ENCODE measurements at places on chromosomes 7 and 10.

DNA sequence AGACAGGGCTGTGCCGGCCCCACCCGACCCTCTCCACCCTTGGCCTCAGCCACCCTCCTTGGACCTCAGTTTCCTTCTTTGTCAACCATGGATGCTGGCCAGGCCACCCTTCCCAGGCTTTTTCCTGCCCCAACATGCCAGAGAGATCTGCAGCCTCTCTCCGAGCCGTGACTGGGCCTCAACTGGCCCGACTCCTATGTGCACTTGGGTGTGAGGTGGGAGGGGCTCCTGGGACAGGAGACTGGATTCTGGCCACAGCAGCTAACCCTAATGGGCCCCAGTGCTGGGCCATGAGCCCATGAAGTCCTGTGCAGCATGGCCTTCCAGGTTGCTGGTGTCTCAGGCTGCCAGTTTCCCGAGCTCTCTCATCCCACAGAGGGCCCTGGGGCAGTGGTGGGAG lies 47.7 kb upstream of the PCBD1 start:
- no peak for DNase-seq

DNA sequence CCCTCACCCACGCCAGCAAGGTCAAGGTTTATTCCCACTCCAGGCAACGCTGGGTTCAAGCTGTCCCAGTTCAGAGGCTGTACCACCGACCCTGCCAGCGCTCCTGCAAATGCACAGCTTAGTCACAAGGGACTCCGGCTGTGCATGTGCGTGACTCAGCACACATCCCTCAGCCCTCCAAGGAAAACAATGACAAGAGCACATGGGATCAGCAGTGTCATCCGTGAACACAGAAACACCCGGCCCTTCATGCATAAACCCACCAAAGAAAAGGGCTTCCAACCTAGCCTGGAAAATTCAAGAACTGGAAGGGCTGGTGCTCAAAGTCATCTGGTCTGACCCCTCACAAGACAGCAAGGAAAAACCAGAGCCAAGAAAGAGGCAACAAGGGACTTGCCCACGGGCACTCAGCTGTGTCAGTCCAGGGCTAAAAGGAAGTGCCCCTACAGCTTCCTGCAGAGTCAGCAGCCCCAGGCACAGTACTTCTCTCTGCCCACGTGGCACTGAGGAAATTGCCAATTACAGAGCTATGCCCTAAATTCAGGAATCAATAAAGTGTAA lies 106.1 kb downstream of the KCNMA1 start:
- no peak for DNase-seq

DNA sequence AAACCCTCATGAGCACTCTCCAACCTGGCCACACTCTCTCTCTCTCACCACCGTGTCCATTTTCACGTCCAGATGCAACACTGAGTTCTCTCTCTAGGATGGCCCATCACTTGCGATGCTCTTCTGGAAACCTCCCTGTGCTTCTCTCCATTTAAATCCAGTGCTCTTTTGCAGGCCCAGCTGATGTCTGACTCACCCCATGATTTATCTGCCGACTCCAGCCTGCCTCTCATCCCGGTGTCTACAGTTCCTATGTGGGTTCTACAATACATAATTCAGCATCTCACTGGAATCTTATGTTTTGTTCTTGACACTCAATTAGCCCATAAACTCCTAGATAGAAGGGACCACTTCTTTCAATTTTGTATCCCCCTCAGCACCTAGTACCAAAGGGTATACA lies 5.0 kb downstream of the TPK1 start:
- DNase-seq, result no peak

GRCh38 chr7:23524473-23524872 lies 7.3 kb downstream of the TRA2A start:
- DNase-seq, result no peak

- DNase-seq, result no peak
These were observed 188.7 kb upstream of the TCERG1L start for GRCh38 chr10:131500181-131500580.

GRCh38 chr7:30648744-30649540 lies 33.3 kb downstream of the CRHR2 start:
- no peak for DNase-seq

DNA sequence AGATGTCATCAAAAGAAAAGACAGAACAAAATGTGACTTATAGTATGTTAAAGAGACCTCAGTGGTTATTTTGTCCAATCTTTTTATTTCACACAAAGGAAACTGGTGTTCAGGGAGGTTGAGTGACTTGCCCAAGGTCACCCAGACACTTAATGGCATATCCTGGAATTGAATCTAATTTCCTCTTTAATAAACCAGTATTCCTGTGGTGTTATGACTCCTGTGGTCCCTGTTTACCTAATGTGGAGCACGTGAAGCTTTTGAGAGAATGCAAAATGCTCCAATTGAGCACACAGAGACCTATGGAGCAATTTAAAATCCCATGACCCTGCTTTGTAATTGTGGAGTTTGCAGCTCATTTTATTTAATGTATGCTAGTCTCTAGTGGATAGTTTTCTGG lies 251.9 kb downstream of the REEP3 start:
- no peak for DNase-seq

- no peak for DNase-seq
These were observed 23.0 kb downstream of the TCF7L2 start for GRCh38 chr10:112973046-112973445.

- DNase-seq, result no peak
These were observed 3.5 kb upstream of the MYPN start for GRCh38 chr10:68105820-68106219.

DNA sequence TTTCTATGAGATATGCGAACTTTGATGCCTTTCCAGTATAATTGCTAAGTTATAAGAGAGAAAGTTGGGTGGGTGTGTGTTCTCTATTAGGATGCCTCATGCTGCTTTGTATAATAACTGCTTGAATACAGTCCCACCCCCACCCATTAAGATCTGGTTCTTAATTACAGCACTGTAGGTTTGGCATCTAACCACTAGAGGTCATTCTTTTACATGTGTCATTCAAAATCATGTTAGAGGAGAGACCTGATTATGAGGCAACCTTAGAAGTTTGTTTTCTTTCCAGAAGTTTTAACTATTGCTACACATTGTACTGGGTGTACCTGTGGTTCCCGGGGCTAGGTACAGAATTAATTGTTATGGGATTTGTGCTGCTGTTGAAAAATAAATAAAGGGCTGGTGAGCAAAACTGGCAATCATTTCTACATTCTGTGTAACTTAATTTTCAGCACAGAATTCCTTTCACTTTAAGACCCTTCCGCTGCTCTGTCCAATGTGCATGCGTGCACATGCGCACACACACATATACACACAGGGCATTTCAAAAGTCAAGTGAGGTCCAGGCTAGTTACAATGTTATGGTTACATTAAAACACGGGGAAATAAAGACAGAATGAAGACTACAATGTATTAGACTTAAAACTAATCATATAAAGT lies 1156.3 kb downstream of the SORCS3 start:
- DNase-seq, result no peak
